ENCODE measurements at places on chromosomes 4 and X. TPM values are rescaled to one million over a fixed set of nuclear protein-coding genes. Genes with fewer than 3 reads are reported as not detected.
A peak's percentile ranks its signal among the peaks of the same experiment; 100 is the strongest.

The MGARP gene
- 1.2 TPM for total RNA-seq

DNA sequence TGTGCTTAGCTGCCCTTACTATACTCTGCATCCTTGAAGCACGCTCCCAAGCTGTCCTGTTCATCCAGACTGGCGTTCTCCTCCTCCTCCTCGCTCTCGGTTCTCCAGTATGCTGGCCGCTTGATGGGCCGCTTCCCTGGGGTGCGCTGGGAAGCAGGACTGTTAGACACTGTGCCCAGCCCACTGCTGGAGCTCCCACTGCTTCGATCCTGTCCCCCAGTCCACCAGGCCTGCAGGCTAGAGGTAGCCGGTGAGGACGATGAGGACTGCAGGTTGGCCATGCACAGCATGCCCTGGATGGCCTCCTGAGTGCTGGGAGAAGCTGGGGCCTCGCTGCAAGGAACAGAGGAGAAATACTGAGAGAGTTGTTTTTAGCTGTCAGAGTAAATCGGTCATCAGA, 59.4 kb downstream of the PHF8 start:
- DNase-seq, result no peak

GRCh38 chrX:44951572-44952067, 78.6 kb downstream of the KDM6A start:
- no peak for DNase-seq

DNA sequence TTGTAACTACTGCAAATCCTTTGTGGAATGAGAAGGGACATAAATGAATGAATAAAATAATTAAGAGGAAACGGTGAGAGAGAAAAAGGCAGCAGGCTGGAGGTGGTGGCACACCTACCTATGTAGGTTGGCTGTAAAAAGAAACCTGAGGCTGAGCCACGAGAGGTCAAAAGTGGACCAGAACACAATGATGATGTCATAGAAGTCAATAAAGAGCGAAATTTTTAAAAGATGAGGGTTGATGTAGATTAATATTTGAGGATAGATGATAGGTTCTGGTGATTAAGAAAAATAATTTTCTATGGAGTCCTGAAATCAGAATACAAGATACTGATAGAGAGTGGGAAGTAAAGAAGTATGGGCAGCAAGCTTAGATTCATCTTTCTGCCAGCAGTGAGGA, 1.7 kb downstream of the TRPC5OS start:
- no peak for DNase-seq

DNA sequence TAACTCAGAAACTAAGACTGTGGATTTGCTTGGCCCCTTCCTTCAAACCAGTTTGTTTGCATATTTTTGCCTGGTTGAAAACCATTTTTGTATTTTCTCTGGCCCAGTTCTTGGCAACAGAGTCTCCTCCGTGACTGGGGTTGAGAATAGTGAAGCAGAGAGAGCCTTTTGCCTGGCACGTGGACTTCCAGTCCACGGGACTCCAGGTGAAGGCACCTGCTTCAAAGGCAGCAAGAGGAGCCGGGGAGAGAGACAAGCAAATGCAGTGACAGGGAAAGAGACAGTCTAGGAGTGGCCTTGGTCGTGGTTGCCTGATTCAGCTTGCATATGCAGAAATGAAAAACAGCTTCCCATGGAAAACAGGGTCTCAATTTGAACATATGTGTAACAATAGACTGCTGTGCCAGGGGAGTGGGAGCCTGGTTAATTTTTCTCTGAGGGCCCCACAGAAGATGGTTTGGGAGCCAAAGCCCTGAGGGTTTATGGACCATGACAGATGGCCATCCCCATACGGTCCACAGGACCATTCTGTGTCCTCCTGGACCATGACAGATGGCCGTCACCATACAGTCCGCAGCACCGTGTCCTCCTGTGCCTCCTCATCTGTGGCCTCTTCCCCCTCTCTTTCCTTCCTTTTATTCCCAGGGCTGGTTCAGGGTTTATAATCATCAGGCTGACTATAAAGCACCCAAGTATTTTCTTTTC, 272.2 kb upstream of the RASGEF1B start:
- no peak for DNase-seq

- no peak for DNase-seq
Measured at GRCh38 chr4:63580796-63581475, 828.3 kb downstream of the TECRL start.

The TMEM164 gene
- 15.0 TPM for total RNA-seq

The FIP1L1 gene
- 40.3 TPM for total RNA-seq

GRCh38 chr4:82050796-82051195, 323.0 kb downstream of the HNRNPD start:
- no peak for DNase-seq

- DNase-seq, result no peak
Measured at GRCh38 chrX:150762258-150763165, 69.3 kb downstream of the MTMR1 start.

The STBD1 gene
- total RNA-seq, result 13.9 TPM

The HSFX1 gene
- 1.1 TPM for total RNA-seq

DNA sequence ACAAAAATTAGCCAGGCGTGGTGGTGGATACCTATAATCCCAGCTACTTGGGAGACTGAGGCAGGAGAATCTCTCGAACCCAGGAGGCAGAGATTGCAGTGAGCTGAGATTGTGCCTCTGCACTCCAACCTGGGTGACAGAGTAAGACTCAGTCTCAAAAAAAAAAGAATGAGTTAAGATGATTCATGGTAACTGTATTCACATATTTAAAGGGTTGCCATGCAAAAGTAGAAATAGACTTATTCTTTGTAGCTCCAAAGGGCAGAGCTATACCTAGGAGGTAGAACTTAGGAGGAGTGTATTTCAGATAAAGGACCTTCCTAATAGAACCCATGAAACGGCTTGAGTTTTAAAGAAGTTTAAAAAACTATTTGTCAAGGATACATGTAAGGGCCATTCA, 104.3 kb upstream of the IL13RA1 start:
- DNase-seq, result no peak

The SYTL5 gene
- total RNA-seq, result 0.36 TPM

DNA sequence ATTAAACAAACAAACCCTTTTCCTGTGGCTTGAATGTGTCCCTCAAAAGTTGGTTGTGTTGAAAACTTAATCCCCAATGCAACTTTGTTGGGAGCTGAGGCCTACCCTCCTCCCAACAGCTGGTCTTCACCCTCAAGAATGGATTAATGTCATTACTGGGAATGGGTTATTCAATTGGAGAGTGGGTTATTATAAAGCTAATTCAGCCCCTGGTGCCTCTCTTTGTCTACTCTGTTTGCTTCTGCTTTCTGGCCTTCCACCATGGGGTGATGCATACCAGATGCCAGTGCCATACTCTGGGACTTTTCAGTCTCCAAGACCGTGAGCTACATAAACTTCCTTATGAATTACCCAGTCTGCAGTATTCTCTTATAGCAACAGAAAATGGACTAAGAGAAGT, 706.5 kb downstream of the CCSER1 start:
- DNase-seq, result no peak

- DNase-seq, result no peak
Measured at GRCh38 chrX:53616946-53617345, 69.6 kb downstream of the HUWE1 start.

- DNase-seq, result no peak
Measured at GRCh38 chr4:101126059-101126458, 221.3 kb downstream of the PPP3CA start.

DNA sequence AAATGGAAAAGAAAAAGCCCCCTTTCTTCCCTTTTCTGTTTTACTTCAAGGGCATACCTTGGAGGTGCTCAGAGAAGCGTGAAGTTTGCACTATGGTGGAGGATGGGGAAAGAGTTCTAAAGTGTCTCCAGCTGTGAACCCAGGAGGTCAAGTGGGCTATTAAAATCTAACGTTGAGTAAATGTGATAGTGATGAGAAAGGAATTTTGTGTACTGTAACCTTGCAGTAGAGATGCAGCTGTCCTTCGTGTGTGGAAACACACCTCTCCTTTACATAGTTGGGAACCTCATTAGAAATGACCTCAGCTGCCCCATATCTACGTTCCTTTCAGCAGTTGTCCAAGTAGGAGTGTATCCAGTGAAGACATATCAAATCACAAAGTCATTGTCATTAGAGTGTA, 26.5 kb downstream of the ADH5 start:
- no peak for DNase-seq

DNA sequence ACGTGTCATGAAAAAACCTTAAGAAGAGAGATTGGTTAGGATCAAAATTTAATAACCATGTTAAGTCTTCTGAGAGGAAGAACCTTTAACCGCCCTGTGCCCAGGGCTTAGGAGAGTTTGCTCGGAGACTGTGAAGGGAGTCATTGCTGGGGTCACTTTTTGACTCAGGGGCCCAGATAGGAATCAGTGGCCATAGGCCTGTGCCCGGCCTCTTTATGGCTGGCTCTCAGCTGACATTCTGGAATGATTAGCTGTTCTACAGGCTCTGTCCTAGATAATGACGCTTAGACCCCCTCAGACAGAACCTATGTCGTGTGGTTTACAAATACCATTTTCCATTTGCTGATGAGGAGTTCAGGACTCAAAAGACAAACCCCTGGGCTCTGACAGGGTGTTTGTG, 174.1 kb downstream of the DCLK2 start:
- no peak for DNase-seq

DNA sequence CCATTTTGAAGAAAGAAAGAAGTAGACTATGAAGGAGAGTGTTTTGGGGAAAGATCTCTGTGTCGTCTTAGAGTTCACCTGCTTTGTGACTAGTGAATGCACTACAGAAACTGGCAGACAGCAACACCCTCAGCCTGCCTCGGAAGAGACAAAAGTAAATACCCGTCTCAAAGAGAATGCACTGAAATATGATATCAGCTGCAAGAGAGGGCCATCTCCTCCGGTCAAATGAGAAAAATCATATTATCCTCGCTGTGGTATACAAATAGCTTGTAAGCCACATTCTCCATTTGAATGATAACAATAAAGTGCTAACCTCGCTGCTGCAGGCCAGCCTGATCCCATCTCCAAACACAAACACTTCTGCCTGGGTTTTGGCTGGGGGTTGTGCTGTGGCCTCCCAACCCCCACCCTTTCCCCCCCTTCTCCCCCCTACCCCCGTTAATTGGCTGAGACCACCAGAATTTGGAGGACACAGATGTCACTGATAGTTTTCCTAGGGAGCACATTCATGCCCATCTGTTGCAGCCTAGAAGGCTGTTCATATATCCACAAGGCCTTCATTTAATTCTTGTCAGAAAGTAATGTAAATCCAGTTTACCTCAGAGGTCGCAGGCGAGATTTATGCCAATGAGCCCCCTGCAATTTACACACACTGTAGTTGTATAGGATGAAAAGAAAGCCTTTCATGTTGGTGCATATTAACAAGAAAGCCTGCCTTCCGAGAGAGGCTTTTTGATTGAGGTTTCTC, 46.3 kb downstream of the ALPK1 start:
- DNase-seq, result no peak

DNA sequence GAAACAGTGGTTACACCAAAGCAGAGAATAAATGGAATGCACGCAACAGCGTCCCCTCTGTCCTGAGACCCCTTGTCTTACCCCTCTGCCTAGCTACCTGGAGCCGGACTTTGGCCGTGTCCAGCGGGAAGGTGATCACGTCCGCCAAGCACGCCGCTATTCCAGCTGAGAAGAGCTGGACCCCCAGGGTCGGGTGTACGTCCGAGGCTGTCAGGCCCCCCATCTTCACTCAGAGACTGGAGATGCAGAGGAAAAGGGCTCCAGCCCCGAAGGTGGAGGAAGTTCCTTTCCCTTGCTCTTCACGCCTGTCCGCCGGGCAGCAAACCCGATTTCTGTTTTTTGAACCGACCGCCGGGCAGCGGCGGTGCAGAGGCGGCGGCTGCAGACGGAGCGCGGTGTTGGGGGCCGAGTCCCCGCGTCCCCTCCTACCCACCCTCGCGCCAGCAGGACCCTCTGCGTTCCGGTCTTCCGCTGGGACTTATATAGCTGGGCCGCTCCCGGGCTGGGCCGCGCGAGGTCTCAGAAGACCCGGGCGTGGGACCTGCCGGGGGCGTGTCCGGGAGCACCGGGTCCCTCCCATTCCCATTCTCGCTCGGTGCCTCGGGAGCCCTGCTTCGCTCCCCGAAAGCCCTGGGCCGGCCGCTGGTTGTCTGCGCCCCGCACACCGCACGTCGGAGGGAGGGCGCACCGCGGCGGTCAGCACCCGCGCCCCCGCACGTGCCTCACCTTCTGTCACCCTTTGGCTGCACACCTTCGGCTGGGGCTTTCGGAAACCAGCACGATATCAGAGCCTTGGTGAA, at the start of gene UCP1:
TSS of gene UCP1 (minus strand) at position 455 of the 800 bp plus-strand sequence. CDS start at position 223, 232 bp downstream.
- no peak for DNase-seq

DNA sequence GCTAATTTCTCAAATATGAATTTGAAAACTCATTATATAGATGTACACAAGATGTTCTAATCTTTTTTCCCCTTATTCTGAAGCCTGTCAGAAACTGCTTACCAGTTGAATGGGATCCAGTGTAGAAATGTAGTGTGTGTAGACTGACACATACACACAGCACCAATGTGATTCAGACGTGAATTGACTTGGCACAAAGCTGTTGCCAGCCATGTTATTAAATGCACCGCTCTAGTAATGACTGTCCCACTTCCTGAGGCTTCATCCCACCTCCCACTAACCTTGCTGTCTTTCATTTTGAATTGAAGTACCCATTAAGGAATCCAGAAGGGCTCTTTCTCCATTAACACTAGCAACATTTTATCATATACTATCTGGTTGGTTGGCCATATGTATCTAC, 146.6 kb downstream of the PPA2 start:
- DNase-seq, result no peak

The KLF8 gene
- total RNA-seq, result 19.7 TPM

- no peak for DNase-seq
Measured at GRCh38 chr4:153458969-153459368, 7.2 kb upstream of the TMEM131L start.

DNA sequence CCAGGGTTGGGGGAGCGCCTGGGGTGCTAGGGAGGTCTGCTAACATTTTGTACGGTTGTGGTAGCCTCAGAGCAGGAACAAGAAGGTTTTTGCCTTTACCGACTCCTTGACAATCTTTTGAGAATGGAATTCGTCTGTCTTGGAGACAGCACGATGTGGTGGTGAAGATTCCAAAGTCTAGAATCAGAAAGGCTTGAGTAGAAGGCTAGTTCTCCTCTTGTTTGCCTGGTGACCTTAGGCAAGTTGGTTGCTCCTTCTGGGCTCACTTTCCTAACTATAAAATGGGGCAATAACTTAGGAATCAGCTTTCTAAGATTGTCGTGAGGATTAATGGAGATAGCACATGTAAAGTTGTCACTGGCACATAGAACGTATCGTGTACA, 741 bp downstream of the FAM47E start:
- DNase-seq, result no peak

The SULT1E1 gene
- not detected for total RNA-seq

DNA sequence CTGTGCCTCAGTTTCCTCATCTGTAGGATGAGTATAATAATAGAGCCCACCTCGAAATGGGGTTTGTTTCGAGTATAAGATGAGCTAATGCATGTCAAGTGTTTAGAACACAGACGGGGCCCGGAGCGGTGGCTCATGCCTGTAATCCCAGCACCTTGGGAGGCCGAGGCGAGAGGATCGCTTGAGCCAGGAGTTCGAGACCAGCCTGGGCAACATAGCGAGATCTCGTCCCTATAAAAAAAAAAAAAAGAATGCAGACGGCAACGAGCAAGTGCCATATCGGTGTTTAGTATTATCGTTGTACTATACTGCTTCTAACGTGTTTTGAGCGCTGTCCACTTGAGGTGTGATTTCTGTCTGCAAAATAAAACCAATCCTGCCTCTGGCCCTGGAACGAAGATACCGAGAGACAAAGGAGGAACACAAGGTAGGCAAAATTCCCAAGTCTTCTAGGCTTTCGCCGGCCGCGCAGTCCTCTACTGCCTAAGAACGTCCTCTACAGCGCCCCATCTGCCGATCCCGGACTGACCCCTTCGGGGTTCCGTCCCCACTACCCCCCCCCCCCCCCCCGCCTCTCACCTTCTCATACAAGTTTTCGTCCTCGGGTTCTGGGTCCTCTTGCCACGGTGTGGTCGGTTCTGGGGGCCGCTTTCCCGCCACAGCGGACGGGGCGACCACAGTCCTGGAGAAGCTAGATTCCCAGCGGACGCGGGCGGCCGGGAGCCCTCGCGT, 442 bp downstream of the NDUFB11 start:
- peak; percentile 70 for DNase-seq
